RCC 7860 (cell line): ENCODE measurements at places on chromosomes 3 and 15.

- no peak for DNase-seq
Measured at GRCh38 chr3:141191097-141191749, 40.4 kb upstream of the PXYLP1 start.

GRCh38 chr3:65871305-65872141 is 167.2 kb downstream of the MAGI1 start:
- DNase-seq = no peak

DNA sequence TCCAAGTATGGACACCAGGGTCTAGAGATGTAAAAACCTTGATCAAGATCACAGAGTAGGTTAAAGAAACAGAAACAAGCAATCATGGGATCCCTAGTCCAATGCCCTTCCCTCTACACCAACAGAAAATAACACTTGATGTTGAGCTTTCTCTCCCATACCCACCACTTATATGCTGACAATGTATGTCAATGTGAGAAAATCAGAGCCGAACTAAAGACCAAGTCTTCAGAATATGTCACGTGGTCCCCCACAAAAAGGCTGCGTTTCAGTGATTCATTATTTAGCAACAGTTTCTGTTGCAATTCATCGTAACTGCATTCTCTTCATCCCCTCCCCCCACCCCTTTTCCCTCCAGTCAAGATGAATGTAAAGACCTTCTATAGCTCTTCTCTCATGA is 278.9 kb upstream of the STT3B start:
- DNase-seq = no peak

GRCh38 chr3:6250167-6250566 is 610.7 kb upstream of the GRM7 start:
- no peak for DNase-seq

DNA sequence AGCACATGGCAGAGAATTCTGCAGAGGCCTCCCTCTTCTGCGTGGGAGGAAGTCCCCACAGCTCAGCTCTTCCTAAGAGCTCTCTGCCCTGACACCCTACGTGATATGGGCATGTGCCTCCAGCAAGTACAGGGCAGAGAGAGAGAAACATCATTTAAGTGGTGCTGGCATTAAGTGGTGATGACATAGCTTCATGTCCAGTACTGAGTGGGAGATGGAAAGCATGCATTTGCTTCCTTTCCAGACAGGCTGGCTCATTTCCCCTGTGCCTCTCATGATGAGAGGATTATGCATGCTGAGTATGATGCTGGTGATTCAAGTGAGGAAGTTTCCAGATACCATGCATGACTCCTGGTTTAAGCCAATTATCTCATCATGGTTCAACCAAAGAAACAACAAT is 26.9 kb downstream of the BFSP2 start:
- no peak for DNase-seq
